Daoy (cell line): ENCODE measurements at places on chromosomes 5 and 9. TPM values are rescaled to one million over a fixed set of nuclear protein-coding genes. Genes with fewer than 3 reads are reported as not detected.

The PELO gene
- total RNA-seq, result 26.4 and 28.1 TPM in 2 replicates

The DUSP1 gene
- 64.8 and 67.7 TPM in 2 replicates for total RNA-seq

The GZMA gene
- total RNA-seq, result 1.8 TPM in 1 of 2 replicates, not detected in the other

The PCDHAC2 gene
- 1.2 and 1.3 TPM in 2 replicates for total RNA-seq

The CDX1 gene
- 0.06 and 1.3 TPM in 2 replicates for total RNA-seq

The ZNF366 gene
- total RNA-seq, result not detected in 2 replicates

The NMUR2 gene
- total RNA-seq, result 0.30 TPM in 1 of 2 replicates, not detected in the other

The C9orf153 gene
- total RNA-seq, result not detected in 2 replicates

The ZNF883 gene
- 5.3 and 6.5 TPM in 2 replicates for total RNA-seq

The OSMR gene
- total RNA-seq, result 5.5 and 5.7 TPM in 2 replicates

The SPATA31C1 gene
- not detected in 2 replicates for total RNA-seq
